ENCODE measurements at places on chromosomes 2 and 18. TPM values are rescaled to one million over a fixed set of nuclear protein-coding genes. Genes with fewer than 3 reads are reported as not detected.
A peak's percentile ranks its signal among the peaks of the same experiment; 100 is the strongest.

- H3K27me3 ChIP-seq, result no peaks in the 10 kb centered on the region
- no peak for DNase-seq
- H3K4me1 ChIP-seq, result no peaks in the 10 kb centered on the region
These were observed 57.5 kb downstream of the FHOD3 start for GRCh38 chr18:36354989-36355388.

DNA sequence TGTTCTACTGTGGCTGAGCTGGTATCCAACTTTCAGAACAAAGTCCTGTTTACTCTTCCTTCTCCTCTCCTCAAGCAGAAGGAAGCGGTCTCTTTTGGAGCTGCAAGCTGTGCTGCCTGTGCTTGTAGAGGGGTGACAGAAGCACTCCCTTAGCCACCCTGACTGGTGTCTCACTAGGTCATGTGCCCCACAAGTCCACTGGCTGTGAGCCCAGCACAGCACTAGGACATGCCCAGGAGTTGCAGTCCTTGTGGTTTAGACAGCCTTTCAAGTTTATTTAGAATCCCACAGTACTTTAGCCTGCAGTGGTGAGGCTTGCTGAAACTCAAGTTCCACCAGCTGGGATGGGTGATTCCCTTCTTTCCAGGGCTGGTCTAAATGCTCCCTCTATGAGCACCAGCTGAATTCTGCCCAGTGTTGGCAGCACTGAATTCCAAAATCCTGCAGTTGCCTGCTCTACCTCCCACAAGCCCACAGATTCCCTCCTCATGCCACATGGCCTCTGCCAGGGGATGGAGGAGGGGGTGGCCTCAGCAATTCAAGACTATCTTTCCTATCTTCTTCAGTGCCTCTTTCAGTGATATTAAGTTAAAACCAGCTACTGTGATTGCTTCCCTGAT lies 61.2 kb downstream of the CCDC85A start:
- no peaks in the 10 kb centered on the region for H3K4me1 ChIP-seq
- no peak for DNase-seq
- no peaks in the 10 kb centered on the region for H3K27me3 ChIP-seq
- H3K27ac ChIP-seq, result no peak overlapping the region
- no peaks in the 10 kb centered on the region for H3K36me3 ChIP-seq
- H3K4me3 ChIP-seq, result no peak overlapping the region

- no peaks in the 10 kb centered on the region for H3K4me1 ChIP-seq
- no peak overlapping the region for H3K27ac ChIP-seq
- no peak overlapping the region for H3K4me3 ChIP-seq
These were observed 147.1 kb downstream of the COL4A4 start for GRCh38 chr2:227016894-227017293.

DNA sequence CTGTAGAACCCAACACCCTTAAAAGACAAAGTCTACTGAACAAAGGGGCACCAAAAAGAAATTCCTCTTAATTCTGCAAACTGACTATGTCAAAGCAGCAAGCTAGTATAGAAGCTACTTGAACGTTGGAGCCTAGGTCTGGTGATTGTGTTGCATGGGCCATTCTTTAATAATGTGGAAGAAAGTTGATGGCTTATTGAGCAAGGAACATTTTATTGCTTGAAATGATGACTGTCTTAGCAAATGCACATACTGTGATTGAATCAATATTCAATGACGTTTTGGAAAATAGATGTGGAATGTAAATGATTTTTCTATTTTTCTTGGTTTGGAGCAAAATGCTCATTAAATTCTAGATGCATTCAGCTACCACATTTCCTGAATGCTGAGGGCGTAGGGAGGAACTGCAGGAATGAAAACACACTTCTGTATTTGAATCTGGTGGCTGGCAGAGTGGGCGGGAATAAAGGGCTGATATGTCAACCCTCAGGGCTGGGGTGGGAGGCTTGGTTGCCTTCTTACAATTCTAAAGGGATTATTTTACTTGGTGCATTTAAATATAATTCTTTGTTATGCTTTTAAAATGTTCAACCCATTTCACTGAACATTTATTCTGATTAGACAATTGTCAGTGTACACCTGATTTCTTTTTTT lies 26.5 kb downstream of the MYO3B start:
- H3K4me1 ChIP-seq, result no peaks in the 10 kb centered on the region
- no peaks in the 10 kb centered on the region for H3K36me3 ChIP-seq
- H3K4me3 ChIP-seq, result no peak overlapping the region
- DNase-seq, result no peak

- H3K27me3 ChIP-seq, result peaks cover 100% of the 10 kb centered on the region
- no peak overlapping the region for H3K27ac ChIP-seq
- H3K4me3 ChIP-seq, result no peak overlapping the region
- no peaks in the 10 kb centered on the region for H3K36me3 ChIP-seq
- no peak for DNase-seq
- H3K4me1 ChIP-seq, result no peaks in the 10 kb centered on the region
These were observed 273.5 kb upstream of the HDAC4 start for GRCh38 chr2:239674101-239674980.

- DNase-seq, result no peak
- H3K4me3 ChIP-seq, result no peak overlapping the region
- H3K27me3 ChIP-seq, result no peaks in the 10 kb centered on the region
These were observed 210.6 kb downstream of the C1D start for GRCh38 chr2:67851956-67852824.

- H3K4me3 ChIP-seq, result no peak overlapping the region
- H3K4me1 ChIP-seq, result no peaks in the 10 kb centered on the region
- no peaks in the 10 kb centered on the region for H3K36me3 ChIP-seq
- H3K27ac ChIP-seq, result no peak overlapping the region
- DNase-seq, result no peak
- no peaks in the 10 kb centered on the region for H3K27me3 ChIP-seq
These were observed 6.6 kb upstream of the OXER1 start for GRCh38 chr2:42770288-42771131.

- H3K27me3 ChIP-seq, result no peaks in the 10 kb centered on the region
- no peak overlapping the region for H3K27ac ChIP-seq
- DNase-seq, result no peak
- H3K36me3 ChIP-seq, result peaks cover 6% of the 10 kb centered on the region
- H3K4me1 ChIP-seq, result no peaks in the 10 kb centered on the region
These were observed 56.9 kb downstream of the MAP3K20 start for GRCh38 chr2:173132531-173132930.

GRCh38 chr2:205692104-205692503 lies 9.8 kb downstream of the NRP2 start:
- no peak overlapping the region for H3K27ac ChIP-seq
- DNase-seq, result no peak
- H3K4me3 ChIP-seq, result no peak overlapping the region
- no peaks in the 10 kb centered on the region for H3K4me1 ChIP-seq
- no peaks in the 10 kb centered on the region for H3K27me3 ChIP-seq
- H3K36me3 ChIP-seq, result no peaks in the 10 kb centered on the region

DNA sequence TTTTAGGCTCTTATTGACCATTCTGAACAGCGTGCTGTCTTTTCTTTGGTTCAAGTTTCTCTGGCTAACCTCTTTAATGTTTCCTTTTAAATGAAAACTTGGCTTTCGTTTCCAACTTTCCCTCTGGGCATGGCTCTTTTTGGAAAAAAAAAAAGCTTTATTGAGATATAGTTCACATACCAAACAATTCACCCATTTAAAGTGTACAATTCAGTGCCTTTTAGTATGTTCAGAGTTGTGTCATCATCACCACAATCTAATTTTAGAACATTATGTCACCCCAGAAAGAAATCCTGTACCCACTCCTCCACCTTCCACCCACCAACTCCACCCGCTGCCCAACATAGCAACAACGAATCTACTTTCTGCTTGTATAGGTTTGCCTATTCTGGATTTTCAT lies 322.4 kb downstream of the ADCYAP1 start:
- no peaks in the 10 kb centered on the region for H3K27me3 ChIP-seq
- no peak overlapping the region for H3K4me3 ChIP-seq
- H3K27ac ChIP-seq, result no peak overlapping the region
- no peaks in the 10 kb centered on the region for H3K4me1 ChIP-seq

DNA sequence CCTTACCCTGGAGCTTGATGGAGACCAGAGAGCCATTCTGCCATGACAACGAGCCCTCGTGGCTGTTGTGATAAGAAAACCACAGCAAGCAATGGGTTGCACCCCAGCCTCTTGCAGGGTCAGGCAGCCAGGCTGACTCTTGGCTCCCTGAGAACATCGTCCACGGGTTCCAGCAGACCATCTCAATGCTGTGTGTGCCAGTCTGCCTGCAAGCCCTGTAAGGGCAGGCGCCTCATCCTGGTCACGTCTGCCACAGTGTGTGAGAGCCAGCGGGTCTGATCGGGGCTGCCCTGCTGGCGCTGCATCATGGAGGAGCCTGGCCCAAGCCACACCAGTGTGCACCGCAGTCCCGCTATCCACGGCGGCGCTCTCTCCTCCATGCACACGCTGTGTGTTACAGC lies 71.0 kb upstream of the MGAT4A start:
- H3K27ac ChIP-seq, result no peak overlapping the region
- peaks cover 30% of the 10 kb centered on the region for H3K4me1 ChIP-seq
- DNase-seq, result no peak
- H3K27me3 ChIP-seq, result no peaks in the 10 kb centered on the region
- H3K36me3 ChIP-seq, result no peaks in the 10 kb centered on the region

GRCh38 chr2:47429795-47430194 lies 26.8 kb downstream of the MSH2 start:
- H3K36me3 ChIP-seq, result peaks cover 21% of the 10 kb centered on the region
- no peak for DNase-seq
- no peak overlapping the region for H3K27ac ChIP-seq
- no peak overlapping the region for H3K4me3 ChIP-seq

- H3K27ac ChIP-seq, result peak overlapping the region; percentile 66
- no peaks in the 10 kb centered on the region for H3K27me3 ChIP-seq
- H3K4me3 ChIP-seq, result no peak overlapping the region
- peaks cover 56% of the 10 kb centered on the region for H3K36me3 ChIP-seq
- peaks cover 100% of the 10 kb centered on the region for H3K4me1 ChIP-seq
- peak; percentile 73 for DNase-seq
These were observed 7.7 kb downstream of the FHL2 start for GRCh38 chr2:105391058-105391627.

DNA sequence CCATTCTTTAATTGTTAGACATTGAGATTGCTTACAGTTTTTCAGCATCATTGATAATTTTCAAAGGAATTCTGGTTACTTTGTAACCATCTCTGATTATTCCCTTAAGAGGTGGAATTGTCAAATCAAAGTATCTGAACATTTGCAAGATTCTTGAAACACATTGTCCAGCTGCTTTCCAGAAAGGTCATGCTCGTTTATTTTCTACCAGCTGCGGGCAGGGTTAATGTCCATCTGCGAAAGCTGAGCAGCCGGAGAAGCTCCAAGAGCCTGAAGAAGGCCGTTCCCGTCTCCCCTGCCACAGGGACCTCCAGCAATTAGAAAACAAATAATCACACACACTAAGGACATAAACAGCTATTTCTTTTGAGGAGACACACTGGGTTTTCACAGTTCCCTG lies 76.1 kb upstream of the TXNDC2 start:
- no peaks in the 10 kb centered on the region for H3K36me3 ChIP-seq
- H3K4me1 ChIP-seq, result peaks cover 31% of the 10 kb centered on the region
- no peak overlapping the region for H3K4me3 ChIP-seq
- no peaks in the 10 kb centered on the region for H3K27me3 ChIP-seq
- no peak for DNase-seq

GRCh38 chr2:124025891-124026434 lies 876 bp downstream of the CNTNAP5 start:
- no peaks in the 10 kb centered on the region for H3K27me3 ChIP-seq
- H3K4me3 ChIP-seq, result no peak overlapping the region
- H3K27ac ChIP-seq, result no peak overlapping the region
- no peak for DNase-seq

DNA sequence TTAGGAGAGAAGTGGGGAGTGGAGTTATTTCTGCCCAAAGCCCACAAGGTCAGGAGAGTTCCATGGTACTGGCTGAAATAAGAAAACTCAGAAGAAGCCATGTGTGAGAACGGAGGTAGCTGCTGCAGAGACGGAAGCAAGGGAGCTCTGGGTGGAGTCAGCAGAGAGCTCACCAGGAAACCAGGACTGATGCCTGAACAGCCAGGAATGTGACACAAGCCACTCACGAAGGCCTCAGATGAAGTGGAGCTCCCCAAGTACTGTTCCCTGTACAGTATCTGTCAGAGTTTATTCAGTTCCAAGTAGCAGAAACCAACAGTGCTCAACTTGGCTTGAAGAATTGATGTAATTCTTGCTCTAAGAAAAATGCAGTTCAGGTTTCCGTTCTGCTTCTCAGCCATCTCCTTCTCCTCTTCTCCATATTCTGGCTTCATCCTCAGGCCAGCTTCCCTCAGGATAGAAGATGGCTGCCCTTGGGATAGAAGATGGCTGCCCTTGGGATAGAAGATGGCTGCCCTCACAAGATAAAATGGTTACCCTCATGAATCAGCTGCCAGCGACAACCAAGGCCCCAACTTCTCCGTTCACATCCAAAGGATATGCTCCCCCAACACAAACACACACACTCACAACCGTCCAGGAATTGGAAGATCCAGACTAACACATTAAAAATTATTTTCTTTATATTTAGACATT lies 117.4 kb upstream of the SH3BP4 start:
- no peaks in the 10 kb centered on the region for H3K27me3 ChIP-seq
- no peak for DNase-seq
- peaks cover 20% of the 10 kb centered on the region for H3K4me1 ChIP-seq
- H3K27ac ChIP-seq, result no peak overlapping the region
- H3K36me3 ChIP-seq, result no peaks in the 10 kb centered on the region

GRCh38 chr2:129885735-129886134 lies 93.7 kb upstream of the RAB6C start:
- no peaks in the 10 kb centered on the region for H3K4me1 ChIP-seq
- H3K36me3 ChIP-seq, result no peaks in the 10 kb centered on the region
- no peak overlapping the region for H3K27ac ChIP-seq
- H3K27me3 ChIP-seq, result peaks cover 26% of the 10 kb centered on the region
- no peak for DNase-seq

GRCh38 chr2:182558564-182558963 lies 131.7 kb upstream of the PDE1A start:
- H3K36me3 ChIP-seq, result no peaks in the 10 kb centered on the region
- no peaks in the 10 kb centered on the region for H3K27me3 ChIP-seq
- no peak overlapping the region for H3K4me3 ChIP-seq
- DNase-seq, result no peak

TMEM182 gene
- 12.9 TPM for total RNA-seq

REG3G gene
- not detected for total RNA-seq

PTH2R gene
- not detected for total RNA-seq

APOB gene
- not detected for total RNA-seq

SERPINE2 gene
- total RNA-seq, result 155 TPM

C2orf15 gene
- total RNA-seq, result 16.9 TPM

RFX8 gene
- not detected for total RNA-seq

MEIS1 gene
- 9.1 TPM for total RNA-seq

LONRF2 gene
- total RNA-seq, result not detected

ITGA4 gene
- 0.15 TPM for total RNA-seq

RPE gene
- 63.7 TPM for total RNA-seq

PASK gene
- total RNA-seq, result 77.5 TPM

SIGLEC15 gene
- total RNA-seq, result 1.0 TPM

Data from PC-9 (cell line).